ENCODE measurements at places on chromosomes 4 and X. TPM values are rescaled to one million over a fixed set of nuclear protein-coding genes. Genes with fewer than 3 reads are reported as not detected.

Gene CXCL3
- total RNA-seq: 1.7 TPM

Gene RS1
- total RNA-seq: not detected

Gene GABRA4
- total RNA-seq: 1.3 TPM

Gene PPEF2
- 0.06 TPM for total RNA-seq

Gene SOX3
- 2.3 TPM for total RNA-seq

Gene SLC10A7
- total RNA-seq: 18.7 TPM

Gene TRPC5OS
- 0.10 TPM for total RNA-seq

Gene NXF2
- total RNA-seq: not detected

Gene HOPX
- 353 TPM for total RNA-seq

Gene SPINK2
- 0.44 TPM for total RNA-seq

Gene FAM47A
- not detected for total RNA-seq

Gene UGT2A3
- total RNA-seq: not detected

Gene ZDHHC15
- 16.0 TPM for total RNA-seq

Gene SLC2A9
- total RNA-seq: 4.4 TPM

Gene ADGRG2
- total RNA-seq: 4.5 TPM

Gene P2RY4
- 0.06 TPM for total RNA-seq

All from spinal cord (tissue), 10 donors.